ENCODE measurements at places on chromosomes 12 and 14.
A peak's percentile ranks its signal among the peaks of the same experiment; 100 is the strongest.

- DNase-seq = peak; percentile 24
These were observed 194.9 kb downstream of the PAH start for GRCh38 chr12:102722147-102722546.

GRCh38 chr14:45038865-45039264 lies 45.1 kb upstream of the PRPF39 start:
- DNase-seq = no peak

DNA sequence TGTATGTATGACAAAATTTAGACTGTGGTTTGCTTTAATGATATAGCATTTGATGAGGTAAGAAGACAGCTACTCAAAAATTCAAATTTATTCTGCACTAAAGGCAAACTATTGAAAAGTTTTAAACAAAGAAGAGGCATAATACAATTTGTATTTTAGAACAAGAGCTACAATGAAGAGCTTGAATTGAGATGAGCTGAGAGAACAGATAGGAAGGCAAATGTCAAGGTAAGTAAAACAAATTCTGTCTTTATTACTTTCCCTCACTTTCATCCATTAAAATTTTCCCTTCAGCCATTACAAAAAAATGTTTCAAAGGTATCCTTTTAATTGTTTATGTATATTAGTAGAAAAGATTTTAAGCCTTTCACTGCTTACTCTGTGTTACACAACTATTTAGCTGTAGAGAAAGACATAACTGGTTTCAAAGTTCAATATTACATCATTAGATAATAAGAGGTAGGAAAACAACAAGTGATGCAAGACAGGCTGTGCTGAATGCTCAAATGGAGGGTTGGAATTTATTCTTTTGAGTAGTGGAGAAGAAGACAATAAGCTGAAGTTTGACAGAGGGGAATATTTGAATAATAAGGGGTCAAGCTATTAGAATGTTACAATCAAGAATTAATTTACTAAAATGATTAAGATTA lies 1334.1 kb downstream of the FSCB start:
- no peak for DNase-seq

- DNase-seq = no peak
These were observed 123.3 kb downstream of the SLC38A6 start for GRCh38 chr14:61104358-61104757.

- DNase-seq = no peak
These were observed 36.1 kb downstream of the TMCC3 start for GRCh38 chr12:94614288-94614721.

DNA sequence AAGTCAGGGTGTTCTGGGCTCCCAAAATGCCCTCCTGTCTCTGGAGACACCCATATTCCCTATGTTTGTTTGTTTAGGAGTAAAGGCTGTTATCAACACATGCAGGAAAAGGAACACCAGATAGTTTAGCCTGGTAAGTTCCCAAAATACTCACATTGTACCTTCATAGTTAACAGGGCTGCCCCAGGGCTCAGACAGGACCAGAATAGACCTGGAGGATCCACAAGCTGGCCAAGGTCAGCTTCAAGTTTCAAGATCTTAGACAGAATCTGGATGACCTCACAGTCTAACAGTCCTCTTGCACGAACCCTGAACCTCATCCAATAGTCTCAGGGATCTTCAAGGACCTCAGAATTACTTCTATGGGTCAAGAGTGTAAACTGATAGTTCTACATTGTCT lies 18.1 kb upstream of the HSP90B1 start:
- DNase-seq = no peak

DNA sequence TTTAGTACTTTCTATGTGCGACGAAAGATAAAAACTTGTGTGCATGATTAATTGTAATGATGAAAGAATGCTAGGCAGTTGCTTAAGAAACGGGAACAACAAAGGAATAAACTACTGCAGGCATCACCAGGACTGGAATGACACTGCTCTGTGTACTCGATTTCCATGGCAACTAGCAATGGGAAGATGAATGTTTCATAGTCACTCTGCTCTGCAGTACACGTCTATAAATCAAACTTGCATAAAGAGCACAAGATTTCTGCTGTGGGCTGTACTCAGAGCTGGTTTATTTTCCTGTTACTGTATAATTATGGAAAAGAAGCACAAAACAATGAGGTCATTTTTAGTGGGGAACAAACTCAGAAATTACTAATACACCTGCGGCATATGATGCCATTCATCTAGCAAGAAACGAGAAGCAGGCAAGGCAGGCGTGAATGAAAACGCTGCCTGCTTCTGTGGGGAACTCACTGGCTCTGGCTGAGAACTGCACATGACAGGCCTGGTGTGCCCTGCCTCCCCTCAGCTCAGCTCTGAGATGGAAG lies 41.8 kb downstream of the EFCAB11 start:
- no peak for DNase-seq

DNA sequence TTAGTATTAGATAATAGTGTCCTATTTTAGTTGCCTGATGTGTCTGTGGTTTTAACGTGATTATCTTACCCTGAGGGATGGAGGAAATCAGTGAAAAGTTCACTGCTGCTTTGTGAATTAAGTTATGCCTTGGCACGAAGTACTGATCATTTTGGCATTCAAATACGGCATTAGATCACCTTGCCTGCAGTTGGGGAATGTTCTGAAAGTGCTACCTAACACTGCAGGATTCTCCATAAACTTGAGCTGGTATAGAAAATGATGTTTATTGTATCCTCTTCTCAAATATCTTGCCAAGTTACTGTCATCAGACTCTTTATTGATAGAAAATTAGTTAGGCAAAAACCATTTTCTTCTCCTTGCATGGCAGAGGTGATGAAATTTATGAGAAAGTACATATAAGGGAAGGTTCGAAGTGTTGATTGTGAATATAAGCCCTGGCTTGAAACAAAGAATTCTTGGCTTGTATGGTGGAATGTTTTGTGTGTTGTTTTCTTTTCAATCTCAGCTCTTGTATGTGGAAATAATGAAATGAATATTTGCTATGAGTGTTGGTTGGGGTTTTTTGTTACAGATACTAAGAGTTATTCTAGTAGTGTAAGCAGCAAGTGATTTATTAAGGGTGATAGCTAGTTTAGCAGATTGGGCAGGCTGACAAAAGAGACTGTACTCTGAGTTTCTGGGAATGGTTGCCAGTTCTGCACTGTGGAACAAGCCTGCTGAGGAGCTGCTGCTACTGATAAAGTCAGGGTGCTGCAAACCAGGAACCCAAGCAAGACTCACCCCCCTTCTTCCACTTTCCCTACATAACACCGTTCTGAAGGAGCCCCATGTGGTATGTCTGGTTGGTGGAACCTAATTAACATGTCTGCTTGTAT lies 448.3 kb downstream of the PCNX1 start:
- no peak for DNase-seq

- DNase-seq = no peak
These were observed 380.1 kb upstream of the TMEM132C start for GRCh38 chr12:127886827-127887226.

- DNase-seq = no peak
These were observed 530.2 kb downstream of the RPS29 start for GRCh38 chr14:49056021-49056420.

DNA sequence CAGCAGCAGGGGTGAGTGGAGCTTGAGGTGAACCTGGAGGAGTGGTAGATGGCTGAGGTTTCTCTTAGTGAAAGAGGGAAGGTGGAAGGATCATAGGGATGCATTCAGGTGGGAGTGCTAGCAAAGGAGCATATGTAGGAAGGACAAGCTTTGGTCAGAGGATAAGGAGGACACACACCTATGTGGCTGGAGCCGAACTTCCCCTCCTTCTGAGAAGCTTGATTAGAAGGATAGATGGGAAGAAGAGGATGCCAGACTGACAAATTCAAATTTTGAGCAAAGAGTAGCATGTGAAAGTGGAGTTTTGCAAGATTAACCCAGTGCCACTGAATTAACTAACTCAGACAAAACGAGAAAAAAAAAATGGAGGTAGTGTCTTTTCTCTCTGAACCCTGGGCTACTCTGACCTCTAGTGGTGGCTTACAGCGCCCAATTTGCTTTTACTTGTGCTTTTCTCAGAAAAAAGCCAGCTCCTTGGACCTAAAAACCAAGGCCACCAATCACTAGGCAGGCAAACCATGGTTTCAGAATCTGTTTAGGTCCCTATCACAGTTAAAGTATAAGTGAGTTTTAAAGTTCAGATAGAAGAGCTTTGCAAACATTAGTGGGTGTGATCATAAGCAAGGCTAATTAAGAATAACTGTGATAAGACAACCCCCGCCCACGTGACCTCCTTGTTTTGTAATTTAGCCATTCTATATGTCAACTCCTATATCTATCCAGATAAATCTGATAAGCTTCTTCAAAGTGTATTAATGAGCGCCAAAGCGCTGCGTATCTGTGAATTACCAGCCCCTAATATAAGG lies 15.5 kb downstream of the EMP1 start:
- DNase-seq = peak; percentile 24

DNA sequence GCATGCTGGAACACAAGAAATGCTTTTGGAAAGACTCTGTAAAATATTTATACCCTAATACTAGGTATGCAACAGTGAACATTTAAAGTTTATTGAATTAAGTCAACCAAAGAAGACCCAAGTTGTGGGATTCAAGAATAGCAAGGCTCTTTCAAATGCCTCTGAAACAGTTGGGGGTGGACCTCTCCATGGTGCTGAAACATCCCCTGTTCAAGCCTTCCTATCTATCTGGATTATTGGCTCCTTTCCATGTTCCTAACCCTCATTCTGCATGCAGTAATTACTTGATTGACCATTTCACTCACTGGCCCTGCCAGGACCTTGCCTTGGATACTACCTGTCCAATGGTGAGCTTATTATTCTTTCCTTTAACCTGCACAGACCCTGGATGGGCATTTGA lies 349.7 kb downstream of the NRXN3 start:
- no peak for DNase-seq

DNA sequence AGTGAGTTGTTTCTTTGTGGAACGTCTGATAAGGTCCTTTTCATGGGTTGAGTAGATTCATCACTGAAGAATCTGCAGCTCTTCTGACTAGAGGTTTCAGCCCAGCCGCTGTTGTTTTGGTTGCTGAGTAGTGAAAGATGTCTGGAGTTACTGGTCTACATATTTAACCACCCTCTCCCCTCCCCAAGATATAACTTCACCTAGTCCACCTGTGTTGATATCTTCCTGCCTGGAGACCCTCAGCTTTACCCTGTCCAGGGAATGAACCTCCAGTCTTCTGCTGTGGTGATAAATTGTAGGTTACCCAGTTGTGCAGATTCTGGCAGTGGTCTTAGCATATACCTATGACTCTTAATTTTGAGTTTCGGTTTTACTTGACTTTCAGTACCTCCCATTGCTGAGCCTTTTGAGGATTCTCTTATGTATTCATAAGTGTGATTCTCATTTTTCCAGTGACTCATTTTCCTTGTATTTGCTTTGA lies 62.9 kb downstream of the CCDC91 start:
- no peak for DNase-seq

GRCh38 chr14:65210822-65211182 lies 108.5 kb upstream of the MAX start:
- no peak for DNase-seq

- DNase-seq = no peak
These were observed 32.6 kb downstream of the USP15 start for GRCh38 chr12:62292761-62293344.

- no peak for DNase-seq
These were observed 120.6 kb upstream of the FKBP4 start for GRCh38 chr12:2673966-2674810.

GRCh38 chr12:29147731-29148595 lies 1.1 kb upstream of the FAR2 start:
- no peak for DNase-seq

DNA sequence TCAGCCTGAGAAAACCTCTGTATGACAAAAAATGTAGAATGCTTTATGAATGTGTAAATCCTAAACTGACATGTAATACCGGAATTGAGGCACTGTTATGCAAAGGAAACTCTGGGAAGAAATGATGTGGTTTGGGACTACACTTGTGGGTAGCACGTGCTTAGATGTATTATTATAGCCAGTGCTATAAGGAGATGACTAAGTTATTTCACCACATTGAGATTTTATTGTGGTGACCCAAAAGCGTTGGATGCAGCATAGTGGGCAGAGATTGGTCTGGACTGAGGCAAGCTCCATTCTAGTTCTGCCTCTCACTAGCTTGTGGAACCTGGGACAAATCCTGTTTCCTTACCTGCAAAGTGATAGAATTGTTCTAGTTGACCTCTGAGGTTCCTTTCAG lies 172.2 kb downstream of the SNAPC1 start:
- DNase-seq = no peak

DNA sequence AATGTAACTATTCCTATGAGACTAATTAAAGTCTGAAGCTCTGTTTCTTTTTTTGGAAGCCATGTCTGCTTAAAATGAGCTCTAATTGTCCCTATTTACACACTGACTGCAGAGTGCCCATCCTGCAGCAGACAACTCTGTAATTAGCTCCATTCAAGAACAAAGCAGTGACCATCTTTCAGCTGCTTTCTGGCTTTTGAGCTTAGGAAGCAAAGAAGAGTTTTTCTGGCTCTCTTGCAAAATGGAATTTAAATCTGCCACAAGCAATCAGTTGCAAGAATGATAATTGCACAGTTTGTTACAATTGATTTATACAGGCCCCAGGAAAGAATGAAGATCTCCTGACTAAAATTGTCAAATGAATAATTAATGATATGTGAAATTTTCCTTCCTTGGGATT lies 83.4 kb downstream of the GAS2L3 start:
- no peak for DNase-seq

DNA sequence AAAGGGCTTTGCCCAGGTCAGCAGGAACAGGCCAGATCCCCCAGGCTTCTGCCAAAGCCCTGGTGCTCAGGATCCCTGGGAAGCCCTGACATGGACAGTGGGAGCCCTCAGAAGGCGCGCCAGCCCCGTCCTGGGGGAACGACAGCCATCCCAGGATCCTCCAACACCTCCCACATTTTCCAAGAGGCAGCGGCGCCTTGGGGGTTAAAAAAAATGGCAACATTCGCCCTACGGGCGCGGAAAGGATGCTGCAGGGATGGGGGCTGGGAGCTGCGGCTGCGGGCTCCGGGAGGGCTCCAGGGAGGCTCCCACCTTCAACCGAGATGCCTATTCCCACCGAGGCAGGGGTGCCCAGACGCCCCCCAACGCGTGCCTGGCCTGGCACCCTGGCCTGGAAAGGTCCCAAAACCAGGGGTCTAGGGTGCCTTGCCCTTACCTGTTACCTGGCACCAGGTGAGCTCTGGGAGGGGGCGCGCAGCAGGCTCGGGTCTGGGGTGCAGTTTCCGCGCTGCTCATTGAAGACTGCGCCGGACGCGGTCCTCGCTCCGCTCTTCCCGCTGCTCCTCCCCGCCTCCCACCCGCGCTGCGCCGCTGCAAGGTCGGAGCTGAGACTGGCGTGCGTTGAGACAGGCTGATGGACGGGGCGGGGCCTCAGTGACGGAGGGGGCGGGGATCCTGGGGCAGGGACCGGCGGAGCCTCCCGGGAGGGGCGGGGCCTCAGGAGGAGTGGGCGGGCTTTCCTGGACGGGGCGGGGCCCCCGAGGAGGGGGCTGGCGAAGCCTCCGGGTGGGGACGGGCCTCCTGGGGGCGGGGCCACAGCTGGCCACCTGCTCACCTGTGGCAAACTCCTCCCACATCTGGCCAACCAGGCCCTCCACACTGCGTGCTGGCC lies at the start of gene ABCB9:
TSS of gene ABCB9 (minus strand) at position 613 of the 892 bp plus-strand sequence. CDS start 6,228 bp downstream, outside the sequence.
- peak; percentile 99 for DNase-seq

Data from NCI-H510A treated with DMSO at 0.1 percent for 48 hours (cell line).